Sciatic nerve (tissue), 2 donors: ENCODE measurements at places on chromosomes 5 and 9. TPM values are rescaled to one million over a fixed set of nuclear protein-coding genes. Genes with fewer than 3 reads are reported as not detected.

- DNase-seq, result no peak
Measured at GRCh38 chr9:132054024-132054423, 25.6 kb downstream of the MED27 start.

DNA sequence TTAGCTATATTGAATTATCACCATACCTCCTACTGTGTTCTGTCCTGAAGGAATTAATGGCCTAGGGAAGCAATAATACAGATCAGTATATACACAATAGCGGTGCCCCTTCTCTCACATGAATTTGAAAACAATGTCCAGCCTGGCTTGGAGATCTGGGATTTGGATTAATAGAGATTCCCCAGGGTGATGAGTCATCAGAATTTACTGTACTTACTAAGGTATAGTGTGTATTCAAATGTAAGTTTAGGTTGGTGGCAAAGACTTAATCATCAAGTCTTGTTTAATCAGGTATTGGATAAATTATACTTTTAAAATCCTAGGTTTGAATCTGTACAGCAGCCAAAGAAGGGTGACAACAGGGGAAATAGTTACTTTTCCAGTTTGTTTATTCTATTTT lies 121.5 kb downstream of the FEM1C start:
- no peak for DNase-seq

- no peak for DNase-seq
Measured at GRCh38 chr9:137265496-137266161, 10.5 kb downstream of the NELFB start.

DNA sequence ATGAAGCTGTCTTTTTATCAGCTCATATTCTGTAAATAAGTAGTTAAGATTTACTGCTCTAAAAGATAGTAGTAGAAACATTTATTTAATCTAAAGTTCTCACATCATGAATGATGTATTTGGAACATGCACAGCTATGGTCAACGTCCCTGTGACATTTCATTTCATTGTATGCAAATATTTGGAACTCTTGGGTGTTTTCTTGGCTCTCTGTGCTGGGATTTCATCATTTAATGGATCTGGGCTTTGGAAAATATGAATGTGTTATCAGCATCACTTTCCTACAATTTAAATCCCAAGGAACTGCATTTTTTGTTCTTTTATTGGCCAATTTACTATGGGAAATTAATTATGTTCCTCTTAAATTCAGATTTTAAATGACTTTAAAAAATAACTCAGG lies 462.9 kb downstream of the SEMA5A start:
- no peak for DNase-seq

Gene PCDHA9
- total RNA-seq, result 0.45 TPM

Gene PFN3
- not detected for total RNA-seq

Gene PIP5KL1
- 2.0 TPM for total RNA-seq

Gene ZNF658
- 9.3 TPM for total RNA-seq
